ENCODE measurements at places on chromosomes 2 and 18.
A peak's percentile ranks its signal among the peaks of the same experiment; 100 is the strongest.

DNA sequence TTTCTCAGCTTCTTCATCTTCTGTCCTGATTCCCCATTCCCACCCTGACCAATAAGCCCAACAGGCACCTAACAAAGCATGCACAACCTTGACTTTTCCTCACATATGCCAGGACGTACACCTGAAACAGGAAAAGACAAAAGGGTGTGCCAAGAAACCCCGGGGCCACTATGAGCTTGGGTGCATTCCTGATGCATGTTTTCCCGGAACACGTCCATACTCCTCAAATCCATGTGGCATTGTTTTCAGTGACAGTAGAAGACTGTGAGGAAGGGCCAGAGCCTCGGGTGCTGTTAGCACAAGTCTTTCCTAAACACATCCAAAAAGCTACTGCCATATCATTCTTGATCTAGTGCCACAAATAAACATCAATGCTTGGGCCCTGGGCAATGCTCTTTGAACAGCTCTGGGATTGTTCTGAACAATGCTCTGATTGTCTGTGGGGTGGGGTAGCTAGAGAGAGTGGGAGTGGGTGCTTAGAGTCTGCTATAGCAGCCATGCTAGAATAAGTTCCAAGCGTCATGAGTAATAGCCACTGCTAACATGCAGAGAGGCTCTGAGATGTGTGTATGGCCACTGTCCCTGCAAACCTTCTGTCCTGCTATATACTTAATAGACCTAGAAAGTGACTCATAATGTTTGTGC, 181.7 kb upstream of the CRIM1 start:
- DNase-seq, result no peak

DNA sequence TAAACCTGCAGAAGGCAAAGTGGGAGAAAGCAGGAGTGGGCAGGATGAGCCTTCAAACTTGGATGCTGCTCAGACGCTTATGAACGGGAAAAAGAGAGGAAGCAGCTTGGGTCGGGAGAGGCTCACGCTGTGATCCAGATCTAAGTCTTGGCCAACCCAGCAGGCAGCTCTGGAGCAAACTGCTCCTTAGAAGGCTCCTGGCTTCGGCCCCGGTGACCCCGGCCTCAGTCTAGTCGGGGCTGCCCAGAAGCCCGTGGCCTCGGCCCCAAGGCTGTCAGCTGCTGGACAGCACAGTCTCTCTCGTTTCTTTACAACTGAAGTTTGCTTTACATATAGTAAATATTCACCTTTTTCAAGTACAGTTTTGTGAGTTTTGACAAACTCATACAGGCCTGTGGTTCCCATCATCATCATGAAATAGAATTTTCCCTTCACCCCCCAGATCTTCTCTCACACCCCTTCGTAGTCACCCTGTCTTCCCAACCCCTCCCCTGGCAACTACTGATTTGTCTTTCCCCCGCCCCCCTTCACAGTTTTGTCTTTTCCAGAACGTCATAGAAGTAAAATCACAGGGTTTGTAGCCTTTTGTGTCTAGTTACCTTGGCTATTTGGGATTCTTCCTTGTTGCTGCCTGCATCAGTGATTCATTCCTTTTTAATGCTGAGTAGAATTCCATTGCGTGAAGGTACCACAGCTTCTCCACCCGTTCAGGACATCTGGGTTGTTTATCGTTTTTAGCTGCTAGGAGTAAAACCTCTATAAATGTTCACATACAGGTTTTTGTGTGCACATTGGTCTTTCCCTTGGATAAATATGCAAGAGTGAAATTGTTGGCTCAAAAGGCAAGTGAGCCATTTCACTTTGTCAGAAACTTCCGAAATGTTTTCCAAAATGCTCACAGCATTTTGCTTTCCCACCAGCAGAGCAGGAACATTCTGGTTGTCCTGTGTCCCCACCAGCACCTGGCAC, 35.1 kb downstream of the MYO7B start:
- no peak for DNase-seq

GRCh38 chr2:96538487-96539214, 2.1 kb downstream of the ARID5A start:
- DNase-seq, result peak; percentile 85

- no peak for DNase-seq
Measured at GRCh38 chr18:61957801-61958516, 65.2 kb upstream of the RNF152 start.

- DNase-seq, result no peak
Measured at GRCh38 chr2:105405291-105405690, 6.4 kb upstream of the FHL2 start.

DNA sequence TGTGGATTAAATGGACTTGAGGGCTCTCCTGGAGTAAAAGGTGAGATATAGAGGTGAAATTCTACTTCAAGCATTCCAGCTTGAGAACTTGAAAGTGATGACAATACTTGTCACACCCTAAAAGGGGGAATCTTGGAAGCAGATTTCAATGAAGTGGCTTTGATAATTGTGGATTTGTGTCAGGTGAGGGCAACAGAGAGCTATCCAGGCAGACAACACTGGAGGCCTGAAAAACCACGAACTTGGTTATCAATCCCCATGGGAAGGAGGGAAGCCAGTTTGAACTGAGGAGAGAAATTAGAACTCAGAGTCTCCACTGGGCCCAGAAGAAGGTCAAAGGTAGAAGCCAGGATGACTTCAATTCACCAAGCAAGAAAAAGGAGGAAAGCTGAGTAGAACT, 263.9 kb downstream of the FIGN start:
- no peak for DNase-seq

DNA sequence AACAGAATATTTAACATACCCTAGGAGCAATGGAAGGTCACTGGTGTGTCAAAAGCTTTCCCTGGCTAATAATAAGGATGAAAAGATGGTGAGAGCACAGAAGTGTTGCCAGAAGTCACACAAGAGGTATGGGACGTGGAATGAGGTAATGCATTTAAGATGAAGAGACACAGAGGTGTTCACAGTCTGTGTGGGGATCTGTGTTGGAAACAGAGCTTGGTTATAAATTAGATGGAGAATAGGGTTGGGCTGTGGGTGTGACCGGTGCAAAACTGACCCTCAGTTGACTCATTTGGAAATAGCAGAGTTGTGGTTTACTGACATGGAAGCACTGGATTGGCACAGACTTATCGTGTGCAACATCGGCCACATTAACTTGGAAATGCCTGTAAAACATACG, 372.5 kb downstream of the SATB2 start:
- DNase-seq, result no peak

- DNase-seq, result no peak
Measured at GRCh38 chr2:117775703-117776219, 38.7 kb upstream of the DDX18 start.

- no peak for DNase-seq
Measured at GRCh38 chr2:101781326-101781725, 83.8 kb downstream of the MAP4K4 start.

- DNase-seq, result no peak
Measured at GRCh38 chr2:170084820-170085491, 93.0 kb upstream of the MYO3B start.

DNA sequence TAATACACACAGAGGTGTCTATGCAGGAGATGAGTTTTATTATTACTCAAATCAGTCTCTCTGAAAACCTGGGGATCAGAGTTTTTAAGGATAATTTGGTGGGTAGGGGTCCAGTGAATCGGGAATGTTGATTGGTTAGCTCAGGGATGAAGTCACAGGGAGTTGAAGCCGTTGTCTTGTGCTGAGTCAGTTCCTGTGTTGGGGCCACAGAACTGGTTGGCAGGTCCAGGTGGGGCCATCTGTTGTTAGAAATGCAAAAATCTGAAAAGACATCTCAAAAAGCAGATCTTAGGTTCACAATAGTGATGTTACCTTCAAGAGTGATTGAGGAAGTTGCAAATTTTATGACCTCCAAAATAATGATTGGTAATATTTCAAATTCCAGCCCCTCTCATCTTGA, 86.9 kb downstream of the VSNL1 start:
- DNase-seq, result no peak

DNA sequence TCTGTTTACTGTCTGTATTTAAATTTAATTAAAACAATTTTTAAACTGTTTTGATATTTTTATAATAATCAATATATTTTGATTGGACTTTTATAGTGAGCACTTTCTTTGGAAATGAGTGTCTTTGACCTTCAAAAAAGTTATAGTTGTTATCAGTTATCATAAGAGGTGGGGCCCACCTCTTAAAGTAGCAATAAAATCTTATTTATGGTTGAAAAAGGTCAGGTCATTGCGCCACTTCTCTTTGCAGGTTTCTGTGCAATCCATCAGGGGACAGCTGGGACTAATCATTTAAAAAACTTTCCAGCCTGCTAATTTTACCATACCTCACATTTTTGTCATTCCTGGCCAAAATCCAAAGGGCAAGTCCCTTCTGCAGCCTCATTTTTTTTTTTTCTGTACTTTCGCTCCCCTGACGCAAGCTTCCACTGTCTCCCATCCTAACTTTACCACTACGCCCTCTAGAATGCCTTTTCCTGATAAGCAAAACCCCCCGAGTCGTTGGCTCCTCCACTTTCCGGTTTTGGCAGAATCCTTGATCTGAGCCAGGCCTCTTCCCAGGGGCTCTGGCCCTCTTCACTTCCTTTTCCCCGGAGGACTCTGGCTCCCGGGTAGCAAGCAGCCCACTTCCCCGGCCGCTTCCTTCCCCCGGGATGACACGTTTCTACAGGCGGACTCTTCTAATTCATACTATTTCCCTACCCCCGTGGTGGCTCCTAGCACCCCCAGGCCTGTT, 1.1 kb upstream of the SEH1L start:
- DNase-seq, result no peak

DNA sequence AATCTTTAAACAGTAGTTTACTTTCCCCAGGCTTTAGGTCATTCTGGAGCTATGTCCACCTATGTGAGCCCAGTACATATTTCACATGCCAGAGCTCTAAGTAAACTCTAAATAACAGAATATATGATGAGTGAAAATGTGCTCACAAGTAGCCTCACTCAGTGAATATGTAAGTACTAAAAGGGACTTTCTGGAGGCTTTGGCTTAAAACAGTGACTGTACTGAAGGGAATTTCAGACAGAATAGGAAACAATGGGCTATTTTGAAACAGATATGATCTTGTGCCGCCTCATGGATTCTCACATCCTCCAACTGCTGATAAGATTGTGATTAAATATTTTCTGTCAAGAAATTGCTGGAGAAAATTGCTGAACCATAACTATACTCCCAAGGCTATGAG, 747.9 kb downstream of the SOCS6 start:
- DNase-seq, result no peak

DNA sequence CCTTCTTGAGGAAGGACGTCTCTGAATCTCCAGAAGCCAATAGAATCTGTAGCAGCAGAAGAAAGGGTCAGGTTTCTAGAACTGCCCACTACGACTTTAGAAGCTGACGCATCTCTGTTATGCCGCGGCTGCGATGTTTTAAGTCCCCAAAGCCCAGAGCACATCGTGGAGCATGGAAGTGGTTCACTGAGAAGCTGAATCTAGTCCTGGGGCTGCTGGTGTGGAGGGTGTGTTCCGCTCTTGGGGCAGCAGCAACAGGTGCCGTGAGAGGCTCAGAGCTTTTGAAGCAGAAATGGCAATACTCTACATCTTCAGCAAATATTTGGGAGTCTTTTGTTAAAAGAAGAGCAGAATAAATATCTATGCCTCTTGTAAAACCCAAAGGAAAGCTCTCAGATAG, 48.9 kb upstream of the RMDN2 start:
- DNase-seq, result no peak

DNA sequence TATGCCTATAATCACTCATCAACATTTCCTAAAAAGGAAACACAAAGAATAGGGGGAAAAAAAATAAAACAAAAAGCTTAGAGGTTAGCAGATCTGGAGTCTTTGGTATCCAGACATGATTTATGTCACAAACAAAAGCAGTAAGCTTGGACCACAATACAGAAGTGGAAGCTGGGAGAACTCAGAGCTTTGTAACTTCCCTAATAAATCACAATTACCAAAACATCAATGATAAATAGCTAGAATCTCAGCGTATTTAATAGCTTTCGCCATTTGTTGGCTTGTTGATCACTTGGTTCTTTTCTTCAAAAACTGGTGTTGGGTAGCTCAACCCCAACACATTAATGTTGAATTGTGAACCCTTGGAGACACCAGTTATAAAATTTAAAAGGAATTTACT, 392.5 kb downstream of the IRS1 start:
- no peak for DNase-seq

DNA sequence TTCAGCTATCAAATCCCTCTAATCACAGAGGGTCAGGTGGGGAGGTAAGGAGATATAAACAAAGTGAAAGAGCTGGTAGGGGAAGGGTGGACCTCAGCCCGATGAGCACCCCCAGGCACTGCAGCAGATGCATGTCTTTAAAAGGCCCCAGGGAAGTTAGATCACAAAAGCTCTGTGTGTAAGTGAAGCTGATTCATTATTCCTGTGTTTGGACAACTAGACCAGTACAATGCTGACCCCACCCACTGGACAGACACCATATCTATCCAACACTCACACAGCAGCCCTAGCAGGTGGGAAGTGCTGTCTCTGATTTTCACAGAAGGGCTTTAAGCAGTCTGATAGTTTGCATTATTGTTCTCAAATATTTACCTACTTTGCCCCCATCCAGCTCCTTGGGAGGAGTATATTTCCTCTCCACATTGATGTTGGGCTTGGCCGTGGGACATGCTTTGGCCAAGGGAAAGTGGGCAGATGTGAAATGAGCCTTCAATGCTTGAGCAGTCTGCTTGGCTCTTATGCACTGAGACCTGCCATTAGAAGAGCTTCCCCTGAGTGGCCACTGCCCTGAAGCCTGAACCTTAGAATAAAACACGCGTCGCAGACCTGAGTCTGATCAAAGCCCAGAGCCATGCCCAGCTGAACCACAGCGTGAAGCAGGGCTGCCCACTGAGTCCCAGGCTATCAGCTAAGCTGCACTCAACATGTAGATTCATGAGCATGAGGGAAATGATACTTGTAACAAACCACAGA, 111.4 kb downstream of the COPS8 start:
- DNase-seq, result no peak

GRCh38 chr2:27705851-27706622, 42.3 kb downstream of the SLC4A1AP start:
- no peak for DNase-seq

- DNase-seq, result no peak
Measured at GRCh38 chr2:45412754-45413379, 198.2 kb downstream of the SRBD1 start.

DNA sequence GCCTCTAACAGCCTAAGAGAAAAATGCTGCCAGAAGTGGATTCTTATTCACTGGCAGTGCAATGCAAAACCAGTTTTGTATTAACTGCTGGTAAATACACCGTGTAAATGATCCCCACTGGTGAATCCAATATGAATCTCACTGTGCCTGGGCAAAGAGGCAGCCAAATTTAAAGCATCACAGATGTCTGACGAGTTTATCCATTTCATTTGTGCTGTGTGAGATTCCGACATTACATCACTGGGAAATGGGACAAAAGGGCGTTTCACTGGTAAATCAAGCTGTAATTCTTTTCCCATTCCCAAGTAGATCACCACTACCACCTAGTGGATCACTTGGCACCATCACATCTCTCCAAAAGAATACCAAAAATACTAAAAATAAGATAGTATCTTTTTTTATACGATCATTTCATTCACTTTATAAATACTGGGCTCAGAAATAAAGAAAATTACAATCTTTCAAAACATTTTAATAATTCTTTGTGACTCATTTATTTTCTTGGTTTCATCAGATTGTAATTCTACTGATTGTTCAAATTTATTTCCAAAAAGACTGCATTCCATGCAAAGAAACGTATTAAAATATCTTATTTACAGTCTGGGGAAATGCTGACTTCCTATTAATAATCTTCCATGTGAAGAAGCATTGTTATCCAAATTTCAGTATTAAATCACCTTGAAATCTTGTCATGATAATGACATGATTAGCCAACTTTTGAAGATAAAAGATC, 125.6 kb downstream of the GRB14 start:
- no peak for DNase-seq
